ENCODE measurements at places on chromosomes 12 and 14.

- DNase-seq, result no peak
Observed at GRCh38 chr12:32265456-32265855, 133.9 kb upstream of the FGD4 start.

DNA sequence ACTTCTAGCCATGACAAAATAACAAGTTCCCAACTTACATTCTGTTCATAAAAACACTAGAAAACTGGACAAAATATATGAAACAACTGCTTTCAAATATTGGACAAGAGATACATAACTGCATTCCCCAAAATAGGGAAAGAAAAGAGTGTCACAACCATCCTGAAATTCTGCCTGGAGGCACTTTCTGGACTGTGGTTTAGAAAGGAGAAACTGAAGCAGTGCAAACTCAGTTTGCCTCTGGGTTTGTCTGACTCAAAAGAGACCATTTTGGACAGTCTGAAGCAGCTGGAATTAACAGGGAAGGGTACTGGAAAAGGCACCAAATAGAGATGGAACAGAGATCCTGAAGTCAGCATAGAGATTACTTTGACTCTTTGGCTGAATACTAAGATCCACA lies 11.3 kb upstream of the SYT1 start:
- no peak for DNase-seq

GRCh38 chr12:59386236-59386635 lies 209.6 kb upstream of the SLC16A7 start:
- DNase-seq, result no peak

DNA sequence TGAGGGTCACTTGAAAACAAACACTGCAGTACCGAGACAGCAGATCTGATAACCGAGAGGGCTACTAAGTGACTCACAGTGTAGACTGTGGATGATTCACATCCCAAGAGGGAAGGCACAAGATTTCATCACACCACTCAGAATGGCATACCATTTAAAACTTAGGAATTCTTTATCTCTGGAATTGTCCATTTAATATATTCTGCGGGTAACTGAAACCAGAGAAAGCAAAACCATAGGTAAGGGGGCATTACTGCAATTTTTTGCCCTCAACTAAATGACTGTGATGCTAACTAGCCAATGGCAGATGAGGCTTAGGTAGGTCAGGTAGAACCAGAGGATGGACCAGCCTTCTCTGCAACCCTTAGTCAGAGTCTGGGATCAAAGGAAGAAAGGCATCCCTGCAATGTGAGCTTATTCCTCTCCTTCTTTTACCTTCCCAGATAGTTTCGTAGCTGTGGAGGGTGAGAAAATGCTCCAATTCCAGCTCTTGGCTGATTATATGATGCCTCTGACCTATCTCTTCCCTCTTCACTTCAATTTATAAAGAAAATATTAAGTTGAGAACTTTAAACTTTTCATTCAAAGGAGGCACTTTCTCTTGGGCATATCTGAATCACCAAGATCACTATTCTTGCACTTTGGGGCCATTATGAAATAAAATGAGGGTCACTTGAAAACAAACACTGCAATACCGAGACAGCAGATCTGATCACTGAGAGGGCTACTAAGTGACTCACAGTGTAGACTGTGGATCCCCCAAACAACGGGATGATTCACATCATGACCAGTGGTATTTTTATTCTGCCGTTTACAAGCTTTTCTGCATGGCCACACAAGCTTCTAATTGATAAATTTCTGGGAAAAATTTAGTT lies 6.8 kb downstream of the ART4 start:
- DNase-seq, result no peak

GRCh38 chr12:118682656-118683055 lies 298.7 kb upstream of the SRRM4 start:
- DNase-seq, result no peak

DNA sequence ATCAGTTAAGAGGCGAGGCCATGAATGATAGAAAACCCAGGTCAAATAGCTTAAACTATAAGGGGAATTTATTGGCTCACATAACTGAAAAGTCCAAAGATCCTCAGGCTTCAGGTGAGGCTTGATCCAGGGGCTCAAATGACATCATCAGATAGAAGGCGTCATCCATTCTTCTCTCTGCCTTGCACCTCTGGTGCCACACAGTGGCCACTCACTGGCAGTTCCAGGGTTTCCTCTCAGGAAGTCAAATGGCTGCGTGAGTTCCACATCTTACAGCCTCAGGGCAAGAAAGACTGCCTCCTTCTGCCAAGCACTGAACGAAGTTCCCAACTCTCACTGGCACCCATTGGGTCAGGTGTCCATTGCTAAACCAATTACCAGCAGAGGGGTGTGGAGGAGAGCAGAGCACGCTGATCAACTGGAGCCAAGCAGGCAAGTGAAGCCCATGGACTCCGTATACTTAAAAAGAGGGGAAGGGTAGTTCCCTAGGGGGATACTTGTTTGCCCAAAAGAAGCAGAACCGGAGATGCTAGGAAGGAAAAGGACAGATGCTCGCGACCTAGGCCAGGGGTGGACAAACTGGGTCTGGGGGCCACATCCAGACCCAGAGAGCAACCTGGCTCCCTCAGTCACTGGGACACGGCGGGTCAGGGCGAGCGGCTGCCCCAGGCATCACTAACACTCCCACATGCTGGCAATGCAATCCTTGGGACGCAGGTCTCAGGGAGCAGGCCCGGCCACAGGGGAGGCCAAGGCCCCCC lies 69.3 kb downstream of the SERPINA3 start:
- no peak for DNase-seq

DNA sequence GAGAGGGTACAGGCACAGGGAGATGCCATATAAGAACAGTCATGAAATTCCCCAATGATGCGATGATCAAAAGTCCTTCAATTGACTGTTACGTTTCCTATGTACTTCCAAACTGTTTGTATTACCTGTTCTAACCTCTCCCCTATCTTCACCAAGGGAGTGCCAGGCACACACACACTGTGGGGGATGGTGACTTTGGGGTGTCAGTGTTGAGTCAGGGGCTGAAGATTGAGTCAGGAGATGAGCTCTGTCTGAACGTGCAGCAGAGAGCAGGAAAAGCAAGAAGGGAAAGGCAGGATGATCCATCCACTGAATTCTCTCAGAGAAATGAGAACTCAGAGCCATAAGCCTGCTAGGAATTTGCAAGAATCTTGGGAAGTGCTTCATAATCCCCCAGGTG lies 153.4 kb downstream of the EFCAB11 start:
- DNase-seq, result no peak

DNA sequence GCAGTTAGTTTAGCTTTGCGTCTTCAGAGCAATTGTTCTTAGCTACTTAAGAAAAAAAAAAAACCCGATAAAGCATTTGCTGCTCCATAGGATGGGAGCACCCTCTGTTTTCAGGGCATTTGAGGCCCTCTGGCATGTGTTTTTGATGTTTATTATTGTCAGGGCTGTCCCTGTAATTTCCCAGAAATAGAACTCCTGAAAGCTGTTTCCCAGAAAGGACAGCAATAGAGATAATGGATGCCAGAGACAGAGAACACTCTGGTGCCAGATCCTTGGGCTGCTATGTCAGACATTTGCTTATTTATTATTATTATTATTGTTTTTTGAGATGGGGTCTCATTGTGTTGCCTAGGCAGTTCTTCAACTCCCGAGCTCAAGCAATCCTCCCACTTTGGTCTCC lies 201.3 kb downstream of the ALG10 start:
- DNase-seq, result no peak

DNA sequence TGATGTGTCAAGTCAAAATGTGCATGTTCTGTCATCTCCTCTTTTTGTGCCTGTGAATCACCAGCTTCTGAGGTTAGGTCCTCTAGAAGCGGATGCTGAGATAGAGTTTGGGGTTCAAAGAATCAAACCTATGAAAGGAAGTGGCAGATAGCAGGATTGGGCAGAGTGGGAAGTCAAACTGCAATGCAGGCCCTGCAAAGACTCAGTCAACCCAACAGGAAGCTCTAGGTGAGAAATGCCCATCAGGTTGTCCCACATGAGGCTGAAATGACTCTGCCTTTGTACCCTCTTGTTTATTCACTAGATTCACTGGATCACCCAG lies 4.5 kb upstream of the MIA2 start:
- DNase-seq, result peak; percentile 74

DNA sequence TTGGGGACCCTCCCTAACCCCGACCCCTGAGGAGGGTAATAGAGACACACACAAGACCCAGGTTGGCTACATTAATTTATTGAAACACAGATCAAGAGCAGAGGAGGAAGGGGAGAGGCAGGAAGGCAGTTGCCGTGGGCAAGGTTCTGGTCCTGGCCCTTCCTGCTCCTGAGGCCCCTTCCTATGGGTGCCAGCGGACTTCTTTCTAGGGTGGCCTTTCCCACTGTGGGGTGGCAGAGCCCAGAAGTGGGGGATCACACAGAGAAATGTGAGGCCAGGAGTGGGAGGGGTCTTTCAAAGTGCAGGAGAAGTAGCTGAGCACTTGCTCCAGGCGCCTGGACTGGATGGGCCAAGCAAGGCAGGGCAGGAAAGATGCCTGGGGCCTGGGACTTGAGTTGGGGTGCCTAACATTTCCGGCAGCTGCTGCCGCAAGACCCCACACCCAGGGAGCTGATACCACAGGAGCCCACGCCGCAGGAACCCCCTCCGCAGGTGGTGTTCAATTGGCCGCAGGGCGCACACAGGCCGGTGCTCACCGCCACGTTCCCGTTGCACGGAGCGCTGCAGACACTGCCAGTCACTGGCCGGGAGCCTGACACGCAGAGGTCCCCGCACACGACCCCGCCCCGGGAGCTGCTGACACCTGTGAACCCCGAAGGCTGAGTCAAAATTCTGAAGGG lies 5.3 kb downstream of the KRT81 start:
- DNase-seq, result no peak

GRCh38 chr14:76640923-76641395 lies 120.3 kb upstream of the VASH1 start:
- no peak for DNase-seq

- no peak for DNase-seq
Observed at GRCh38 chr12:131505561-131505960, 205.3 kb upstream of the SFSWAP start.

- DNase-seq, result no peak
Observed at GRCh38 chr14:98966016-98966415, 306.0 kb downstream of the BCL11B start.

DNA sequence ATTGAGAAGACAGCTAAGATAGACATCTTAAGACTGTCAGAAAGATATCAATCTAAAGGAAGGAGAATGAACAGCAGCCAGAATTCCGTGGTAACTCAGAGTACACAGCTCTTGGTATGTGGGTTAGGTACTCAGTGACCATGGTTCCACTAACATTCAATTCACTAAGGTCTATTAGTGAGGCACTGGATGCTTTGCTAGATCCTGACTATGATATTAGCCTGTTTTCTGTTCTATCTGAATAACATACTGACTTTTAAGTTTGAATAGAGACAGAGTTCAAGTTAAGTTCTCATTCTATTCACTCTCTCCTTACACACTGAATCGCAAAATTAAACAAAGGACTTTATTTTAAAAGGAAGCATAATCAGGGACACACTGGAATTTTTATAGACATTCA lies 106.4 kb downstream of the PRKD1 start:
- DNase-seq, result no peak

DNA sequence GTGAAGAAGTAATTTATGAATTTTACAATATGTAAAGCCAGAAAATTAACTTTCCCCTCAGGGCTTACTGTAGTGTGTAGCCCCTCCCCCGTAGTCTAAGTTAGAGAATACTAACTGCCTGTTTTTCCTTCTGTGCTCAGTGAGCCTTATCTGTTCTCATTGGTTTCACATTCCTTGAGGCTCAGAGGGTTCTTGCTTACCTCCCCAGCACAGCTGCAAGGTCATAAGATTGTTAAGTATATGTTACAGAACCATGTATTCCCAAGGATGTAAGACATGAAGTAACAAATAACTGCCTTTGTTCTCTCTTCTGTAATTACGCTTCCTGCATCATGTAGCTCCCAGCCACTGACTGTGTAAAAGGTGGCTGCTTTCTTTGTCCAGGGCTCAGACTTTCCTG lies 1351.1 kb downstream of the TMEM121 start:
- DNase-seq, result no peak

GRCh38 chr14:101498526-101498860 lies 62.8 kb upstream of the DIO3 start:
- DNase-seq, result no peak

- DNase-seq, result no peak
Observed at GRCh38 chr12:90250766-90251165, 542.1 kb upstream of the ATP2B1 start.

GRCh38 chr14:20614038-20614840 lies 23.1 kb upstream of the RNASE12 start:
- DNase-seq, result peak; percentile 37

GRCh38 chr12:50182461-50182860 lies 15.3 kb upstream of the CERS5 start:
- DNase-seq, result no peak

GRCh38 chr12:113683574-113683973 lies 211.9 kb upstream of the LHX5 start:
- DNase-seq, result no peak

DNA sequence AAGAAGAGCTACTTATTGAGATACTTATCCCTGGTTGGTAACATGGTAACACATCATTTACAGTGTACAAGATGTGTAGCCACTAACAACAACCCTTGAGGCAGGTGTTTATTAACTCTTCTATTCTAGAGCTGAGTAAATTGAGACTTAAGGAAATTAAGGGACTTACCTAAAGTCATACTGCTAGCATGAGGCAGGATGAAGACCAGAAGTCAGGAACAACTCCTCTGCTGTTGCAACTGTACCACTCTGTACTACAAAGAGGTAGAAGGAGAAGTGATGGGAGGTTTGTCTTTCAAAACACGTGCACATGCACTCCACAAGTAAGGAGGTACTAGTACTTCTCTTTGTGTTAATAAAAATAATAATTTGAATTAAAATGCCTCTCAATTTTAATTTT lies 79.9 kb downstream of the LLPH start:
- DNase-seq, result no peak

DNA sequence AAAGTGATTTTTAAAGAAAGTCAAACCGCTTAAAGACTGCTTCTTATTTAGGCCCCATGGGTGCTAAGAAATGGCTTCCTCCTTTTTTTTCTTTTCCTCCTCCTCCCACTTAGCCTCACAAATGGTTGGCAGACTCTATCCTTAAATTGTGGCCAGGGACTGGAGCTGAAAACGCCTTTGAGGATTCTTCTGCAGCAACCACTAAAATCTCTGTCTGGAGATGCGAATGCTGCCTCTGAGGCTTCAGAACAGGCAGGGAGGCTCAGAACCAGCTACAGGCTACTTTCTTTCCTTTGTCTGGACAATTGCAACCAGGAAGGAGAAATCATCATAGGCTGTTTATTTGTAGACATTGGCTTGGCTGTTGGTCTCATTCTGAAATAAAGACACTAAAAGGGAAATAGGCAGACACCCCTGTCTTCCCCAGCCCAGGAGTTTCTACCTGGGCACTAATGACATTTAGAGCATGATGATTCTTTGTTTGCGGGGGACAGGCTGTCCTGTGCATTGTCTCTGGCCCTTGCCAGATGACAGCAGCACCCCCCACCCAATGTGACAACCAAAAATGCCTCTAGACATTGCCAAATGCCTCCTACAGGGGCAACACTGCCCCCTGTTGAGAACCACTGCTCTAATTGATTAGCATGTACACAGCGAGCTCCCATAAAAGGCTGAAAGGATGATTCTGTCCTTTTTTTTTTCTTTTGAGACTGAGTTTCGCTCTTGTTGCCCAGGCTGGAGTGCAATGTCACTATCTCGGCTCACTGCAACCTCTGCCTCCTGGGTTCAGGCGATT lies 50.3 kb downstream of the MAP1LC3B2 start:
- DNase-seq, result peak; percentile 19

- DNase-seq, result no peak
Observed at GRCh38 chr12:113935459-113935858, 30.7 kb downstream of the RBM19 start.

- DNase-seq, result peak; percentile 49
Observed at GRCh38 chr12:115998119-115998633, 279.3 kb downstream of the MED13L start.

- DNase-seq, result no peak
Observed at GRCh38 chr14:71448431-71449315, 483.6 kb upstream of the RGS6 start.

- DNase-seq, result peak; percentile 64
Observed at GRCh38 chr12:112906712-112907414, at the start of gene OAS1. Gene OAS1 (plus strand): TSS chr12:112906962. CDS start chr12:112907040, 78 bp downstream.
